ENCODE measurements at places on chromosomes 11 and 22.
A peak's percentile ranks its signal among the peaks of the same experiment; 100 is the strongest.

GRCh38 chr11:3807909-3808860, at the start of gene PGAP2:
Gene PGAP2, plus strand, starts transcription at chr11:3808560. Its CDS starts 2,700 bp downstream, at chr11:3811260.
- DNase-seq = peak; percentile 55

- no peak for DNase-seq
These were observed 24.6 kb upstream of the CCDC90B start for GRCh38 chr11:83310718-83311117.

- DNase-seq = no peak
These were observed 656.8 kb downstream of the TBC1D22A start for GRCh38 chr22:47419239-47419638.

- DNase-seq = no peak
These were observed 4.6 kb downstream of the B4GALNT4 start for GRCh38 chr11:373716-374551.

DNA sequence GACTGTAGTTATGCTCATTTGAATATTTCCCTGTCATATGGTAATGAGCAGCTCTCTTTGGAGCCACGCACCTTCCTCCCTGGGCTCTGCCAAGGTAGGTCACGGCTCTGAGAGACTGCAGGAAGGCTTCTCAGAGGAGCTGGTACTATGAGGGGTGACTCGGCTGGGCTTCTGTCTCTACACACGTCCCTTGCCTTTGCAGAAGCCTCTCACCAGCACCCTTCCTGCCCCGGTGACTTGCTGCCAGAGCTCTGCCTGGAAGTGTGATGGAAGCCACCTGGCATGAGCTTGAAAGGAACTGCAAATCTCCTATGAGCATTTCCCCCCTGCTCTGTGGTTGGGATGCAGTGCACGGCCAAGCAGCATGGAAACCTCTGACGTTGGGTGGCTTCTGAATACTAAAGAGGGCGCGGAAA, 74.2 kb downstream of the KIRREL3 start:
- DNase-seq = peak; percentile 28

DNA sequence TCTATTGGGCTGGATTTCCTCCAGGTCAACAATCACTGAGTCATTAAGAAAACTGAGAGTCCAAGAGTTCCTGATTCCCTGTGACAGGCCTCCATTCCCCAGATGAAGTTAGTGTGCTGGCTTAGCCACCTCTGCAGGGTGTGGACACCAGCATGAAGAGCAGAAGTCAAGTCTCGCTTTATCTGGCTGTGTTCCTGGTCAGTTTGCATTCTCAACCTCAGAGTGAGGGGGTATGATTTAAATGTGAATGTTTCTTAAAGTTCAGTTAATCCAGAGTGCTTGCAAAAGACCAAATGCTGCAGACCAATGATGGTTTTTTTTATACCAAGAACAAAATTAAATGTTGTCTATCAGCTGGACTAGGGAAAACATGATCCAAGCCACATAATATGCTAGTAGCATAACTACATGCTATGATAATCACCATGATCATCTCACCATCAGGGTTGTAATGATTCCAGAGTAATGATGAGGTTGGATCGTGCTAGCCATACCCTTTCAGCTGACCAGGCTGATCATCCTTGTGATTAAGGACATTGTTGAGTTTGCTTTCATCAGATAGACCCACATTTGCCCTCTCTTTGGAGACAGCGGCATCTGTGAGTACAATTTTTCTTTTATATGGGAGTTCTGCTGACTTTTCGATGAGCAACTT, 145.8 kb upstream of the ARHGAP20 start:
- peak; percentile 25 for DNase-seq
